NCI-H524 treated with DMSO at 0.1 percent for 48 hours (cell line): ENCODE measurements at places on chromosomes 4 and X.

GRCh38 chr4:122997463-122998101 is 75.2 kb upstream of the NUDT6 start:
- DNase-seq: no peak

DNA sequence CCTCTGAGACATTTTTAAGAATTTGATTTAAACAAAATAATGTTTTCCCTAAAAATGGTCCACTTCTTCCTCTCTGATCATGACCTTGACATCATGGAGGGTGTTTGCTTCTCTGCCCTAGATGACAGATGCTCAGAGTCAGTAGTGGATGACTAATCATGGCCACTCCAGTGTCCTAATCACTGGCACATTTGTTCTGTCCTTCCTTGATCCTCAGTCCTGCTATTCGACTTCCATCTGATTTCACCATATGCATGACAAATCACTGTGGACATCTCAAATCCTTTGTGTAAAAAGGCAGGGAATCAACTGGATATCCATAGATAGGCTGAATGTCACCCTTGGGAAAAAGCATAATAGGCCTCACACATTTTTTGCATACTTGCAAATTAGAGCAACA is 9.0 kb downstream of the CRMP1 start:
- peak; percentile 62 for DNase-seq

DNA sequence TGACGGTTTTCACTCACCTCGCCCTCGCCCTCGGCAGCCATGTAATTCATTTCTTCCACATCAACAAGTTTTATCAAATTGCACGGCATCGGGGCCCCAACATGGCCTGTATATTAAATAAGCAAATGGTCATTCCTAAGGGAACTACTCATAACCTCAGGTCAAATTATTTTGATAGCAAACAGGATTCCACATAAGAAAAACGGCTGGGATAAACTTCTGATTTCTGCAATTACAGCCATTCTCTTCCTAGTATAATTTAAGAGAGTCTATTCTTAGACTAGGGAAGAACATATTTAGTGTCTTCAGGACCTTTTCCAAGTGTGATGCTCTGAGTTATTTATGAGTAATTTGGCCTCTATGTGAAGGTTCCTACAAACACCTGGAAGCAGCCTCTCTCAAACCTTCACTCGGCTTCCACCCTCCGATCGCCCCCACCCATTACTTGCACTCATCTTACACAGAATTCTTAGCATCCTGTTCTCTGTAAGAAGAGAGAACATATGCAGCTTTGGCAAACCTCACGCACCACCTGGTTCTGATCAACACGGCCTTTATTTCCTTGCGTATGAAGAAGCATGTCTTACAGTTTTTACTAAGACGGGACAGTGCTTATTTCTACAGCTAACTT is 29.4 kb upstream of the CENPU start:
- DNase-seq: no peak

- no peak for DNase-seq
Observed at GRCh38 chr4:169009286-169010124, 550 bp downstream of the CBR4 start.

- DNase-seq: no peak
Observed at GRCh38 chr4:154658680-154659405, 46.4 kb upstream of the FGG start.

DNA sequence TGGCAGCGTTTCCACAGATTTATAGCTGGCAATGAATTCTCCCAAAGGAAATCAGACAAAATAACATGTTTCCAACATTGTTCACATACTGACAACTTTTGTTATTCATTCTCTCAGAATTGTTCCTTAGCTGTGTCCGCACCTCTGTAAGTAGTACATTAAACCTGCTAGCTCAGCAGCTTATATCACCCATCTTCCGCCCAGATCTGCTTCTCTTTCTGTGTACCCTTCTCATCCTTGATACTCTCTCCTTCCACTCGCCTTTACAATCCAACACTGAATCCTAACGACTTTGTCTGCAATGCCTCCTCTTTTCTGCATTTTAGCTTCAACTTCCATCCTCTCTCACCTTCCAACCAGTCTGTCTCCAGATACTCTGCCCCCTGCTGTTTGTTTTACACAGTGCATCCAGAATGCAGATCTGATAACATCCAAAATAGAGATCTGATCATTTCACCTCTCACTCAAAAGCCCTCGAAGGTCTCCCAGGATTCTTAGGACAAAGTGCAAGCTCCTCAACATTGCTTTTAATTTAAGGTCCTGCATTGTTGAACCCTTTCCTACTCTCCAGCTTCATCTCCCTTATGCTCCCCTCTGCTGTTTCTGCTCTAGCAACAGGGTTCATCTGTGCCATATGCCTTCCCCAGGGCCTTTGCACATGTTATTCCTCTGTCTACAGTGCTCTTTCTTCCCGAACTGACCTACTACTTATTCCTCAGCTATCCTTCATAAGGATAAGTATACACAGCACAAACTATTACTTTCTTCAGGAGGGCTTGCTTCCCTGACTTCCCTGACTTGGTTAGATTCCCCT is 67.3 kb upstream of the VBP1 start:
- DNase-seq: no peak

GRCh38 chr4:13968723-13969122 is 341.2 kb upstream of the BOD1L1 start:
- no peak for DNase-seq

DNA sequence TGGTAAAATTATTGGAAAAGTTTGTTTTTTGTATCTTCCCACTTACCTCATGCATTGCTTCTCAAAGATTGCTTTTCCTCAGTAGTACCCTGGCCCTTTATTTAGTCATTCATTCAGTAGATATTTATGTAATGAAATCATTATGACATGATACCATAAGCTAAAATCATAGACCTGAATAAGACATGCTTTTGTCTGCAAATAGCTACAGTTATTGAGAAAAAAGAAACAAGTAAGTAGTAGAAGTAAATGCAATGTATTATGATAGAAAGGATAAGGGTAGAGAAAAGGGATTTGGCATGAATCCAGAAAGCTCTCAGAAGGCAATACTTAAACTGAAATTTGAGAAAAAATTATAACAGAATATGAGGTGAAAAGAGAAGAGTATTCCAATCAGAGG is 352.5 kb downstream of the GPM6A start:
- DNase-seq: no peak

DNA sequence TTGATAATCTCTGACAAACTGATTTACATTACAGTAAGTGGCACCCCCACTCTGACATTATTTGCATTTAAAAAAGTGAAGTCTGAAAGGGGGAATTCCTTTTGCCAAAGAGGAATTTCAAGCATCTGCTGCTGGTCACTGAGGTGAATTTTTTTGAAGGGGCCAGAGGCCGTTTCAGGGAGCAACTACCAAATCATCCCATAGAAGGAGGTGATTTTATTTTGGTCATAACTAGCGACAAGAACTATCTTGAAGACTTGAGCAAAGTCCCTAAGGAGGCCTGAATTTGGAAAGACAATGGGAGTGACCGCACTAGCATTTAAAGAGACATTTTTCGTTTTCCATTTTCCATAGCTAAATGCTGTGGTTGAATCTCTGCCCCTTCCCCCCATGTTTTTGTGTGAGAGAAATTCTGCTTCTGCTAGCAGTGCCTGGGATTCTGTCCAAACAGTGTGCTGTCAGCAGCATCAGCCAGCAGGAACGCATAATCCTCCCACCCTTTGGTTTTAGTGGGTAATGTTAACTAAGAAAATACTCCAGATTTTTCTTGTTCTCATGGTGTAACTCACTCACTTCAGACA is 110.1 kb upstream of the MED14 start:
- no peak for DNase-seq

DNA sequence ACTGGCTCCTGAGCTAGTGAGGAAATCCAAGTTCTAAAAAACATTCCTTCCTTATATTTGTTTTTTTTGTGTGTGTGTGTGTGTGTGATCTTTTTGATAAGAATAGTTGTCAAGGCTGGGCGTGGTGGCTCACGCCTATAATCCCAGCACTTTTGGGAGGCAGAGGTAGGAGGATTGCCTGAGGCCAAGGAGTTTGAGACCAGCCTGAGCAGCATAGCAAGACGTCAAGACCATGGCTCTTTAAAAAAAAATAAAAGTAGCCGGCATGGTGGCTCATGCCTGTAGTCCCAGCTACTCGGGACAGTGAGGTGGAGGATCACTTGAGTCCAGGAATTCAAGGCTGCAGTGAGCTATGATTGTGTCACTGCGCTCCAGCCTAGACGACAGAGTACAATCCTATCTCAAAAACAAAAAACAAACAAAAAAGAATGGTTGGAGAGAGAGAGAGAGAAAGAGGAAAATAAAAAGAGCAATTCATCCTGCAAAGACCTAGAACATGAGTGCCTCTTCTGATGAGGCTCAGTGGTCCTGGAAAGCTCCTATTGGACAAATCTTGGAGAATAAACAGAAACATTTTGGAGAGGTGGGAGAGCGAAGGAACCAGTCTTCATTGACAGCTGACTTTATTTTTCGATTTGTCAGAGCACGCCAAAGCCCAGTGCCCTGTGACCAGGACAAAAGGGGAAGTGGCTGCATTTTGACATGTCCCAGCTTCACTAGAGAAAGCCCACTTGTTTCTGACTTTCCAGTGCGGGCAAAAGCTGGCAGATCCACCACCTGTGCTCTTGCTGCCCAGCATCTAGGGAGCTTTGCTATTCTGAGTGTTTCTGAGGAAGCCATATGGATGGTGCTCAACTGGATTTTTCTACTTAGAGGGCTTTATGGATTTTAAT is 244.7 kb downstream of the PALLD start:
- DNase-seq: no peak

DNA sequence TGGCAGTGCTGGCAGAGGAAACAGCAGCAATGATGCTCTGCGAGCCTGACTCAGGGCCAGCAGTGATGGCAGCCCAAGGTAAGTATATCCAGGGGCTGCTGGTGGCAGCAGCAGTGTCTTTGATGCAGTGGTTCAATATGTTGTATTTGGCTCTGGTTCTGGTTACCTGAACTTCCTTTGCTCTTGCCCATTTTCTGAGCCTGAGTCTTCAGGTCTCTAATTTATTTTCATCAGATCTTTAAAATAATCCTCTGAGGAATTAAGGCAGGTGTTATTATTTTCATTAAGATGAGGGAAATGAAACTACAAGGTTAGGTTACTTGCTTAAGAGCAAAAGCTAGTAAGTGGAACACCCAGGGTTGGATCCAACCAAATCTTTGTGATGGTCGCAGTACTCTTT is 102.8 kb upstream of the BMP2K start:
- DNase-seq: no peak

DNA sequence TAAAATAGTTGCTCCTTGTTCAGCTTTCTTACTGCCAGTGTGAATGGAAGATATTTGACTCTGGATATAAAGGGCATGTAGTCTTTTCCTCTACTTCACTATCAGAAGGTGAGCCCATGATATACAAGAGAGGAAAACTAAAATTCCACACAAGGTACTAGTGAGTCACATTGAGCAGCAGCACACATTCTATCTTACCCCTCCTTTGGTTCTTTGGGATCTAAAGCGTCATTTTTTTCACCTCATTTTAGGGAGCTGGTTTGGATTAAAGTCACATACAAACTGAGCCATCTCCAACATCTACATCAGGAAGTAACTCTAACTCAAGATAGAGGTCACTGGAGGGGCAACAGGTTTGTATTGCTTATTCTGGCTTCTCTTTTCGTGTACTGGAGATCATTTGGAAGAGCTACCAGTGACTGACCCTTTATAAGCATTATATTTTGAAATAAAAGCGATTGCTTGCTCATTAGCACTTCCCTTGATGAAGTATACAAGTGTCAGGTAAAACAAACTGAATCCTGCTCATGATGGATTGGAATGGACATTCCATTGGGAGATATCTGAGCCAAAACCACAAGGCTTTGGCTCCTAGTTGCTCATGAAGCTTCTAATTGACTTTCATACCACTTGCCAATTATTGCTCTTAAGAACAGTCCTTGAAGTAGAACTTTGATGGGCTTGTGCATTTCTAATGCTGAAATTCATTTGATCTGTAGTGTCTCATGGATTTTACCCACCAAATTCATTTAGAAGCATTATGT is 124.1 kb downstream of the SPCS3 start:
- DNase-seq: no peak

DNA sequence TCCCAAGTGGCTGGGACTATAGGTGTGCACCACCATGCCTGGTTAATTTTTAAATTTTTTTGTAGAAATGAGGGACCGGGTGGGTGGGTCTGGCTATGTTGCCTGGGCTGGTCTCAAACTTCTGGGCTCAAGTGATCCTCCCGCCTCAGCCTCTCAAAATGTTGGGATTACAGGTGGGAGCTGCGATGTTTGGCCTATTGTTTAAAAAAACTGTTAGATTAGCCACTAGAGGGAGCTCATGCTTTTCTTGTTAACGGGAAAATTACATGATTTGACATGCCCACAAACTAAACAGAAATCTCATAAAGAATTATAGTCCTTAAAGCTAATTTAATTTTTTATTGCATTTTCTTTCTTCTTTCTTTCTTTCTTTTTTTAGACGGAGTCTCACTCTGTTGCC is 5.0 kb upstream of the SDAD1 start:
- peak; percentile 2 for DNase-seq
